ENCODE measurements at places on chromosomes 7 and 10. TPM values are rescaled to one million over a fixed set of nuclear protein-coding genes. Genes with fewer than 3 reads are reported as not detected.

The MSS51 gene
- total RNA-seq: 4.9 TPM

DNA sequence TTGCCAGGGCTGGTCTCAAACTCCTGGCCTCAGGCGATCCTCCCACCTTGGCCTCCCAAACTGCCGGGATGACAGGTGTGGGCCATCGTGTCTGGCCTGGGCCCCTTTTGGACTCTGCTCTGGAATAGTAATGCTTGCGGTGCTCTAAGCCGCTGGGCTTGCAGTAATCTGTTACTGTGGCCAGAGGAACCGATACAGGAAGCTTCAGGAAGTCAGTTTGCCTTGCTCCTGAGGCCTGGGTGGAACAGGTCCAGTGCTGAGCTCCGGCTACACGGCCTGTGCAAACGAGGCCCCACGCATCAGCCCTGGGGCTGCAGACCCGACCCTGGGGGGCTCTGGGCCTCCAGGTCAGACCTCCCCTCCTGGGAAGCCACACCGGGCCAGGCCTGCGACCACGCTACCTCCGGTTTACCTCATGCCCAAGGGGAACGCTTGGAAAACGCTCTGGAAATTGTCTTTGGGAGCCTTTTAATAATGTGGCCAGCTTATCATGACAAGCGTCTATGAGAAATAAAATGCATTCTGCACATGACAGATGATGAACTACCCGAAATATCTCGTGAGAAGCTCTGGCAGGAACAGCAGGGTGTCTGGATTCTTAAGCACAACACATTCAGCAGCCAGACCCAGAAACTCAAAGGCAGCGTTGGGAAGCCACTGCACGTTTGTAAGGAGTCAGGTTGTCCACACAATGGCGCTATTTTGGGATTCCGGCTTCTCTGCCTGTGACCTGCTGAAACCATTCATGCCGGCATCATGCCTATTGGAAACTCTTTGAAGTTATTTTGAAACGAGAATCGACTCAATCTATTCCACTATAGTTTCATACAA, 10.1 kb upstream of the ADAP1 start:
- peaks cover 9% of the 10 kb centered on the region for H3K4me1 ChIP-seq
- peaks cover 34% of the 10 kb centered on the region for H3K36me3 ChIP-seq
- ATAC-seq: no peak
- H3K27ac ChIP-seq: no peak overlapping the region
- H3K27me3 ChIP-seq: no peaks in the 10 kb centered on the region
- H3K4me3 ChIP-seq: no peak overlapping the region

The OR9A2 gene
- not detected for total RNA-seq

- H3K4me1 ChIP-seq: no peaks in the 10 kb centered on the region
- H3K4me3 ChIP-seq: no peak overlapping the region
- ATAC-seq: no peak
- no peaks in the 10 kb centered on the region for H3K27me3 ChIP-seq
These were observed 143.8 kb downstream of the CFTR start for GRCh38 chr7:117623606-117624005.

The ASAH2 gene
- 2.9 TPM for total RNA-seq

DNA sequence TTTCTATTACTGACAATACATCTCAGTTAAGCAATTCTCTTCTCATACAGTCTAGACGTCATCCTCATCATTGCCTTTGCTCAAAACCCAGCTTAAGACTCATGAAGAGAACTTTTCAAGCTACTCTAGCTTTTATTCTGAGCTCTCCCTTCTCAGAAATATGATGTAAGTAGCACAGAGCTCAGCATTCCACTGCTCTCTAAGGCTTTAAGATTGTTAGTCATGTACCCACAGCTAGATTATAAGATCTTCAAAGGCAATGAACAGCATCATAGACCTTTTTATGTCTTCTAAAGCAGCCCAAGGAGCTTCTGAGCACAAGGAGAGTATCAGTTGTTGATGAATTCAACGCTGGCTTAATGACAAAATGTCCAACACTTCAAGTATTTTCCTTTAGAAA, 119.3 kb downstream of the NRP1 start:
- peak; percentile 12 for ATAC-seq
- no peaks in the 10 kb centered on the region for H3K27me3 ChIP-seq
- H3K36me3 ChIP-seq: no peaks in the 10 kb centered on the region
- H3K27ac ChIP-seq: no peak overlapping the region
- peaks cover 7% of the 10 kb centered on the region for H3K4me1 ChIP-seq

The SORBS1 gene
- 3.4 TPM for total RNA-seq

The CFTR gene
- total RNA-seq: not detected

DNA sequence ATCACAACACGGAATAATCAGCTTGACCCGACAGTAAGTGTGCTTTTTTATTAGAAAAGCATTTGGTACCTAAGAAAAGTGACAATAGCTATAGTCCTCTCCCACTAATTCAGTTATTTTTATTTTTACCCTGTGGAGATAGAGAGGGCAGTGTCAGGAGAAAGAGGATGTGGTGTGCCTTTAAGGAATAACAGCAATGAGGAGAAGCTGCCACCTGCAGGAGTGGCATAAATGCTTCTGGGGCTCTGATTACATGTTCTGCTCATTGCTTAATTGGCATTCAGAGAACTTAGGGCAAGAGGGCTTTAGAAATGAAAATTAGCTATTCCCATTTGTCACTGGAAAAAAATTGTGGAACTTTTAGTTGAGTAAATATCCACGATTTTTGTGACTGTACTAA, 60.1 kb downstream of the DENND11 start:
- H3K4me1 ChIP-seq: no peaks in the 10 kb centered on the region
- peaks cover 82% of the 10 kb centered on the region for H3K36me3 ChIP-seq
- H3K27me3 ChIP-seq: no peaks in the 10 kb centered on the region
- no peak for ATAC-seq

DNA sequence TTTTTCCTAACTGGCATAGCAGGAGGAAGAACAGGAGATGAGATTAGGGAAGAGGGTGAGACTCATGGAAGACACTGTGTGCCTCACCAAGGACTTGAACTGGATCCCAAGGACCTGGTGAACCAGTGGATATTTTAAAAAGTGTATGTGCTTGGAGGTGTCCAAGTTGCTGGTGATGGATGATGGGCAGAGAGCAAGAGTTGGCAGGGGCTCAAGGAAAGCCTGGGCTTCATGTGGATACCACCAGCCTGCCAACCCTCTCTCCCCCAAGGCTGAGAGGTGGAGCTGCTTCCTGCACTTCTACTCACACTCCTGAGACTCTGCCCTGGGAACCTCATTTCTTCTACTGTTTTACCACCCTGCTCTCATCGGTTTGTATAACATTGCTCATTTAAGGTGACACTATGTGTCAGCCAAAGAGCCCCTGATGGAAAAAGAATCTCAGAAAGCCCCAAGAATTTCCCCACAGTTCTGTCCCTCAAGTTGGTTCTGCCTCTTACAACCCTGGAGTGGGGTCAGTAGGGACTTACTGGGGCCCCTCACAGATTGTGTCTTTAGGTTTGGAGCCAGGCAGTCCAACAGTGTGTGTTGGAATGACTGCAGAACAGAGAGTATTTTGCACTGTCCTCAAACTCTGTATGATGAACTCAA, 56.2 kb upstream of the PDCD4 start:
- H3K4me3 ChIP-seq: no peak overlapping the region
- peak; percentile 89 for ATAC-seq
- no peaks in the 10 kb centered on the region for H3K27me3 ChIP-seq

GRCh38 chr10:102713539-102713813, 721 bp downstream of the ARL3 start:
- H3K4me1 ChIP-seq: peaks cover 22% of the 10 kb centered on the region
- H3K27ac ChIP-seq: peak overlapping the region; percentile 98
- peak; percentile 44 for ATAC-seq
- H3K27me3 ChIP-seq: no peaks in the 10 kb centered on the region
- H3K36me3 ChIP-seq: peaks cover 43% of the 10 kb centered on the region
- H3K4me3 ChIP-seq: peak overlapping the region; percentile 99

GRCh38 chr7:116315293-116315692, 105.0 kb downstream of the TES start:
- peaks cover 11% of the 10 kb centered on the region for H3K4me1 ChIP-seq
- peaks cover 17% of the 10 kb centered on the region for H3K27me3 ChIP-seq
- no peak overlapping the region for H3K4me3 ChIP-seq
- H3K27ac ChIP-seq: no peak overlapping the region

DNA sequence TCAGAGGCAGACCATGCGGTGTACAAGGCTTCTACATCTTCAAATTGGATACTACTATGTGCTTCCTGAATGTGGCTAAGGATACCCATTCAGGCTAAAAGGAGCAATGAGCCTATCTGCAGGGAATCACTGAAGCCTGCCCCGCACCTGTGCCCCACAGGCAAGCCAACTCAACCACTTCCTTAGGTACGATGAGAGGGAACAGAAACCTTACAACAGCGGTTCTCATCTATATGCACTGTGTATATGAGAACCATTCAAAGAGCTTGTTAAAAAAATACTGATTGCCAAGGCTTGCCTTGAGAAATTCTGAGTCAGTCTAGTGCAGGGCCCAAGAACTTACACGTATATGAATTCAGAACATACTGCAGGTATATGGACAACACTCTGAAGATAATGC, 679.6 kb downstream of the PARD3 start:
- no peak overlapping the region for H3K4me3 ChIP-seq
- H3K36me3 ChIP-seq: no peaks in the 10 kb centered on the region
- ATAC-seq: no peak
- H3K4me1 ChIP-seq: no peaks in the 10 kb centered on the region
- H3K27me3 ChIP-seq: peaks cover 9% of the 10 kb centered on the region

The SNCG gene
- not detected for total RNA-seq

DNA sequence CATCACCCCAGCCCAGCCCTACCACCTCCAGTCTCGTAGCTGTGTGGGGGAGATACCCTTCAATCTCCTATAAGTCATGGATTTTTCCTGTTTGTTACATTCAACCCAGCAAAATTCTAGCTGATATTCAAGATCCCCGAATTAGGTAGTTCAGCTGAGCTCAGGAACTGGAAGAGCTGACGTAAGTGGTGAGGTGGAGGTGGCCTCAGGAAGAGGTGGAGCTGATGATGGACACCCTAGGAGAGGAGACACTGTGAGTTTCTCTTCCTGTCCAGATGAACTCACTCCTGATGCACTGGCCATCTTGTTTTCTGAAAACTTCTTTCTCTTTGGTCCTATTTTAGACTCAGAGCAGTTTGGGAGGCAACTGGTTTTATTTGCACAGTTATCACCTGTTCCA, 90.5 kb upstream of the PITRM1 start:
- no peaks in the 10 kb centered on the region for H3K4me1 ChIP-seq
- no peak overlapping the region for H3K27ac ChIP-seq
- no peak overlapping the region for H3K4me3 ChIP-seq
- ATAC-seq: no peak

- H3K4me1 ChIP-seq: peaks cover 14% of the 10 kb centered on the region
- H3K27me3 ChIP-seq: no peaks in the 10 kb centered on the region
- no peak for ATAC-seq
- no peak overlapping the region for H3K4me3 ChIP-seq
- peak overlapping the region; percentile 18 for H3K27ac ChIP-seq
These were observed 116.0 kb upstream of the ANKRD1 start for GRCh38 chr10:91036807-91037411.

GRCh38 chr10:121591186-121591585, 7.1 kb downstream of the FGFR2 start:
- peaks cover 34% of the 10 kb centered on the region for H3K27me3 ChIP-seq
- no peak overlapping the region for H3K4me3 ChIP-seq
- no peak for ATAC-seq
- H3K27ac ChIP-seq: no peak overlapping the region

DNA sequence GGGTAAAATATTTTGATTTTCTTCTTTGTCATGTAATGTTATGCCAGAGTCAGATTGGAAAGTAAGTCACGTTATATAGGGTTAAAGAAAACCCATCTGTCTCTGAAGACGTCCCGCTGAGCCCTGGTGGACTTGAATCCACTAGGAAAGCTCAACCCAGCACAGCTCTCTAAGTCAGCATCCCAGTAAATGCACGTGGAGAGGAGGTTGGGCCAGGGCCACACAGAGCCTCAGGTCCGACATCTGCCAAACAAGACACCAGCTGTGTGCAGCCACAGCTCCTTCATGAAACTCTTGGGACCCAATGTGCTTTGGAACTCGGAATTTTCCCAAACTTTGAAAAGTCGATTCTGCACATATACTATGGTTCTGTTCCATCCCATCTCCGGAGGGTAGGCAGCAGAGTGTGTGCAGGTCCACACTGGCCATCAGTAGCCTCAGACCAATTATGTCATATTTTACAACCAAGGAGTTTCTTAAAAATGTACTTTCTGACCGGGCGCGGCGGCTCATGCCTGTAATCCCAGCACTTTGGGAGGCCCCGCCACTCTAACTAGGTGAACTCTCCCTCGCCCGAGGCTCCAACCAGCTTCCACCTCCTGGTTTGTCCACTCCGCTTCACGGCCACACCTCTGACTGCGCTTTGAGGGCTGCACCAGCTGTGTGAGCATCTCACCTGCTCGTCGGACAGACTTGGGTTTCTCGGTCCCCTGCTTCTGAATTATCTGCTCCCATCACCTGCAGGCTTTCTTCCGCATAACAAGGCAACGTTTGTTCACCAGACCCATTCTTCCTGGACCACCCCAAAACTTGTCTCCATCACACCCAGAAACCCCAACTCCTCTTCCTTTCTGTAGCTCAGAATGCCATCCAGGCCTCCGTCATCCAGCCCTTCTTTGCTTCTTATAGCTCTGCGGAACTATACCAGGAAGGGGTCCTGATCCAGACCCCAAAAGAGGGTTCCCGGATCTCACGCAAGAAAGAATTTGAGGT, 29.7 kb upstream of the DNAJB6 start:
- H3K4me3 ChIP-seq: peak overlapping the region; percentile 36
- no peaks in the 10 kb centered on the region for H3K27me3 ChIP-seq
- ATAC-seq: no peak
- H3K4me1 ChIP-seq: peaks cover 22% of the 10 kb centered on the region
- peak overlapping the region; percentile 72 for H3K27ac ChIP-seq

- H3K27ac ChIP-seq: no peak overlapping the region
- H3K4me1 ChIP-seq: no peaks in the 10 kb centered on the region
- H3K27me3 ChIP-seq: no peaks in the 10 kb centered on the region
- H3K36me3 ChIP-seq: no peaks in the 10 kb centered on the region
- no peak overlapping the region for H3K4me3 ChIP-seq
- no peak for ATAC-seq
These were observed 76.5 kb downstream of the PPP1R17 start for GRCh38 chr7:31763548-31763947.

GRCh38 chr10:7565871-7566270, 100.9 kb downstream of the ITIH5 start:
- H3K27me3 ChIP-seq: no peaks in the 10 kb centered on the region
- H3K36me3 ChIP-seq: no peaks in the 10 kb centered on the region
- ATAC-seq: no peak
- no peak overlapping the region for H3K4me3 ChIP-seq
- no peak overlapping the region for H3K27ac ChIP-seq

- no peak overlapping the region for H3K27ac ChIP-seq
- H3K36me3 ChIP-seq: no peaks in the 10 kb centered on the region
- peaks cover 18% of the 10 kb centered on the region for H3K27me3 ChIP-seq
- no peak for ATAC-seq
- no peaks in the 10 kb centered on the region for H3K4me1 ChIP-seq
These were observed 251.0 kb downstream of the DYNC1I1 start for GRCh38 chr7:96023387-96023786.

DNA sequence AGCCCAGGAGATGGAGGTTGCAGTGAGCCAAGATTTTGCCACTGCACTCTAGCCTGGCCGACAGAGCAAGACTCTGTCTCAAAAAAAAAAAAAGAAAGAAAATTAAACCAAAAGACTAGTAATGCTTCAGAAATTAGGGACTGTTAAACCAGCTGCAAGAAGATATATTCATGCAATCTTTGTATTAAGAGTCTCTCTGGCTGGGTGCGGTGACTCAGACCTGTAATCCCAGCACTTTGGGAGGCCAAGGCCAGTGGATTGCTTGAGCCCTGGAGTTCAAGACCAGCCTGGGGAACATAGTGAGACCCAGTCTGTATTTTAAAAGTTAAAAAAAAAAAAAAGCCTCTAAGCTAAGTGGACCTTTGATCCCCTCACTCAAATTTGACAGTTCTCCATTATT, 2.5 kb upstream of the HNRNPF start:
- no peaks in the 10 kb centered on the region for H3K27me3 ChIP-seq
- no peaks in the 10 kb centered on the region for H3K4me1 ChIP-seq
- no peak overlapping the region for H3K4me3 ChIP-seq
- H3K36me3 ChIP-seq: peaks cover 27% of the 10 kb centered on the region
